Neural progenitor cell (in vitro differentiated cells): ENCODE measurements at places on chromosomes 4 and X.

- peak; percentile 11 for DNase-seq
Measured at GRCh38 chr4:140969296-140969695, 164.0 kb downstream of the RNF150 start.

GRCh38 chr4:121823505-121824170, at the start of gene CCNA2:
TSS of gene CCNA2 (minus strand) at chr4:121823883. CDS start at chr4:121823628, 255 bp downstream.
- peak; percentile 99 for DNase-seq

GRCh38 chrX:42149281-42149680, 225.9 kb upstream of the CASK start:
- no peak for DNase-seq

GRCh38 chrX:121161501-121161933, 114.1 kb downstream of the GLUD2 start:
- peak; percentile 8 for DNase-seq

- DNase-seq = no peak
Measured at GRCh38 chr4:102560115-102560514, 59.0 kb downstream of the NFKB1 start.

GRCh38 chr4:110612631-110613269, 10.1 kb downstream of the PITX2 start:
- DNase-seq = no peak

GRCh38 chrX:41677183-41678060, 11.4 kb upstream of the GPR34 start:
- DNase-seq = no peak

GRCh38 chr4:183838987-183839712, 66.0 kb upstream of the STOX2 start:
- DNase-seq = peak; percentile 45

GRCh38 chr4:120847019-120847582, 75.4 kb downstream of the PRDM5 start:
- DNase-seq = no peak

GRCh38 chr4:83217721-83218522, 66.7 kb downstream of the COQ2 start:
- DNase-seq = no peak

DNA sequence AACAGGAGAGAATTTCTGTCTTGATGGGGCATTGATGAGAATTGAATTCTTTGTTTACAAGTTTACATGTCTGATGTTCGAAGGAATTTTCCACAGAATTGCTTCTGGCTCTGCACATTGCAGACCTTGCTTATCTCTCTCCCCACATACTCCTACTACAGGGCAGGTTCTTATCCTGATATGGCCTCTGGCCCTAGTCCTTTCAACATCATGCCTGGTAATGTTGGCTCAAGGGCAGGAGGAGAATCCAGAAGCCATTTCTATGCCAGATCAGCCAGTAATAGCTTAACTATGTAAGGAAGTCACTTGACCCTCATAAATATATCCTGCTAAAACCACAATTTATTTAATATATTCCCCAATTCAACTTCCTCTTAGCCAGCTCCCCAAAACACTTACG, 24.3 kb upstream of the TSPAN5 start:
- DNase-seq = no peak
